ENCODE measurements at places on chromosomes 6 and 20.

GRCh38 chr20:41274152-41274551, 43.4 kb downstream of the ZHX3 start:
- no peak for DNase-seq

DNA sequence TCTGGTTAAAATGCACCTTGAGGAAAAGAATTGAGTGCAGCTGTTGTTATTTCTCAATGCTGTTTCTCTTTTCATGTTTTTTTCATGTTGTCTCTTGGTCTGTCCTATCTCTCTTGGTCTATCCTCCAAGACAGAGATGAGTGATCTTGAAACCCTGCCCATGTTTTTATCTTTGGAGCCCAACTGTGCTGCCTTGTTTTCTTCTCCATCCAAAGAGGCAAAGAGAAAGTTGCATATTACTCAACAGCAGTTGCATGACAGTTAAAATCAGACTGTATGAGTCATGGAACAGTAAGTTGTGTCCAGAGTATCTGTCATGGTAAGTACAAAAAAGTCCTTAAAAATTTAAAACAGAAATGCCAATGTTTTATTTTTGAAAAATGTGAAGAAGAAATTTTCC, 26.2 kb downstream of the BCAS1 start:
- DNase-seq: no peak

- DNase-seq: no peak
These were observed 327.9 kb upstream of the SOX4 start for GRCh38 chr6:21265730-21266044.

DNA sequence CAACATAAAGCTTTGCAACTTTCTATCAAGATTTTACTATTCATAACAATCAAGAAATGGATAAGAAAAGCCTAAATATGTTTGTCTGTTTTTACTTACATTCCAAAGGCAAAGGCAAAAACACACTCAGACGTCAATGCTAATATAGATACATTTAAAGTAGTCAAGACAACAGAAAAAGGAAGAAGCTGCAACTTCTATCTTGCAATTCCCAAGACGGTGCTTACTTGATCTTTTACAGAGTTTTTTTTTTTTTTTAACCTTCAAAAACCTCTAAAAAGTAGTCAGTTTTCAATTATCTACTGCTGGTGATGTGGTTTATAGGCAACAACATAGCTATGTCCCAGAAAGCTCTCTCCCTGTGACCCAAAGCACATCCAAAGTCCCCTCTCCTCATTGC, 58.1 kb downstream of the EPB41L2 start:
- no peak for DNase-seq

GRCh38 chr6:26366504-26366903, 1.5 kb downstream of the BTN3A2 start:
- DNase-seq: no peak

- no peak for DNase-seq
These were observed 38.2 kb downstream of the PMEPA1 start for GRCh38 chr20:57671662-57672061.

DNA sequence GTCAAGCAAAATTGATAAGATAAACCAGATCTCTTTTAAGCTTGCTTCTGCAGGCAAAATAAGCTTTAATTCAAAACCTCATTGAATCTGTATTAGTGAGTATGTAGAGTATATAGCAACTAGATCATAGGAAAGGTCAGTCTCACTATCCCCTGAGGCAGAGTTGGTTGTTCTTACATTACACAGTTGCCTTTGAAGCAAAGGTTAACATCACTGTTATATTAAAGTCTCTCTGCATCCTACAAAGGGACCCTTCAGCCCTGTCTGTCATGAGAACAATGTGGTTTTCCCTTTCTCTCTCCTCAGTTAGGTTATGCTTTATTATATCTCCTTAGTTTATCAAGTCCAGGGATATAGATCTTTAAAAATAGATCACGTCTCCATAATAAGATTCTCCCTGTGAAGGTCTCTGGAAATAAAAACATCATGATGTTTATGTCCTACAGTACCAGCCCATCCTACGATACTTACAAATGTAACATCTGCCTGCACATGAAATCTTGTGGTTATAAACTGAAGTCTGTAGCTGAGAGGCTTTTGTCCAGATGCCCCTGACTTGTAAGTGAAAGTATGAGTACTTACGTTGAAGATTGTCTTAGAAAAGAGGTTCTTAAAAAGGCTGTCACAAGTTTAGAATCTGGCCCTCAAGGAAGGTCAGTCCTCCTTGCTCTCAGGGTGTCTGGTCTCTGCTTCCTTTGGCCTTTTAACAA, 103.6 kb downstream of the VIP start:
- no peak for DNase-seq

GRCh38 chr20:47576516-47577033, 74.9 kb downstream of the NCOA3 start:
- DNase-seq: peak; percentile 6

DNA sequence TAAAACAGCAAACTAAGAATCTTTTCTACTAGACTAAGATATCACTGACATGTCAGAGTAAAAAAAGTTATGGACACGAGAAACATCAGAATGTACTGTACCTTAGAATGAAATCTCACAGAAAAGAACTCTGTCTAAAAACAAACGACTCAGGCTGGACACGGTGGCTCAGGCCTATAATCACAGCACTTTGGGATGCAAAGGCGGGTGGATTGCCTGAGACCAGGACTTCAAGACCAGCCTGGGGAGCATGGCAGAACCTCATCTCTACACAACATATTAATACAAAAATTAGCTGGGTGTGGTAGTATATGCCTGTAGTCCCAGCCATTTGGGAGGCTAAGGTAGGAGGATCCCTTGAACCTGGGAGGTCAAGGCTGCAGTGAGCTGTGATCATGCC, 122.6 kb downstream of the PRND start:
- no peak for DNase-seq

DNA sequence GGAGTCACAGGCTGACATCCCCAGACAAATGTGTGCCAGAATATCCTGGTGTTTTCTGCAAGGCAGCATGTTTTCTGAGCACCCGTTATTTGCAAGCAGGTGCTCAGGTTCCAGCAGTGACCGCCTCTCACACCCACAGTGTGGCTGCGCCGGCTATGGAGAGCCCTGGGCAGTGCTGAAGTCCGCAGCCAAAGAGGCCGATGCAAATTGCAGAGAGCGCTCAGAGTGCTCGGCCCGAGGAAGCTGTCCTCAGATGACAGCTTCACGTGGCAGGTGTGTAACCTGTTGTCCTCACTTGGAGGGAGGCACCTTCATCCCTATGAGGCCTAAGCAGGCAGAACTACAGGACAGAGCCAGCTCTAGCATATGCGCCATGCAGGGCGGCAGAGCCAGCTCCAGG, 23.5 kb upstream of the MPC1 start:
- DNase-seq: no peak

DNA sequence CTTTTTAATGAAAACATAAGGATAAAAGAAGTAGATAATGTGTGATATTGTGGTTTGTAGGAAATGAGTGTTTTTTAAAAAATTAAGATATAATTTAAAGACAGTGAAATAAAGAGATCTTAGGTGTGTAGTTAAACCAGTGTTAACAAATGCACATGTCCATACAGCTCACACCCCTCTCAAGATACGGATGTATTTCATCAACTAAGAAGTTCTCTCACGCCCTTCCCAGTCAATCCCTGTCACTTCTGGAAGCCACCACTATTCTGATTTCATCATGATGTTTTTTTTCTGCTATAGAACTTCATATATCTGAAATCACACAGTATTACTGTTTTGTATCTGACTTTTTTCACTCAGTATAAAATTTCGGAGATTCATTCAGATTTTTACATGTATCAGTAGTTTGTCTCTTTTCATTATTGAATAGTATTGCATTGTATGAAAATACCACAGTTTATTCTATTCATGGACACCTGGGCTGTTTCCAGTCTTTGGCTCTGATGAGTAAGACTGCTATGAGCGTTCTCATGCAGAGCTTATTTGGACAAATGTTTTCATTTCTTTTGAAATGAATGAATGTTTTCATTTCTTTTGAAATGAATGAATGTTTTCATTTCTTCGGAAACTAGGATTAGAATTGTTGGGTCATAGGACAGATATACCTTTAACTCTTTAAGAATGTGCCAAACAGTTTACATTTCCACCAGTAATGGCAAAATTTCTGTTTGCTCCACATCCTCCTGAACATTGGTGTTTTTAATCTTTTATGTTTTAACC, 49.7 kb upstream of the ELOVL5 start:
- DNase-seq: no peak

DNA sequence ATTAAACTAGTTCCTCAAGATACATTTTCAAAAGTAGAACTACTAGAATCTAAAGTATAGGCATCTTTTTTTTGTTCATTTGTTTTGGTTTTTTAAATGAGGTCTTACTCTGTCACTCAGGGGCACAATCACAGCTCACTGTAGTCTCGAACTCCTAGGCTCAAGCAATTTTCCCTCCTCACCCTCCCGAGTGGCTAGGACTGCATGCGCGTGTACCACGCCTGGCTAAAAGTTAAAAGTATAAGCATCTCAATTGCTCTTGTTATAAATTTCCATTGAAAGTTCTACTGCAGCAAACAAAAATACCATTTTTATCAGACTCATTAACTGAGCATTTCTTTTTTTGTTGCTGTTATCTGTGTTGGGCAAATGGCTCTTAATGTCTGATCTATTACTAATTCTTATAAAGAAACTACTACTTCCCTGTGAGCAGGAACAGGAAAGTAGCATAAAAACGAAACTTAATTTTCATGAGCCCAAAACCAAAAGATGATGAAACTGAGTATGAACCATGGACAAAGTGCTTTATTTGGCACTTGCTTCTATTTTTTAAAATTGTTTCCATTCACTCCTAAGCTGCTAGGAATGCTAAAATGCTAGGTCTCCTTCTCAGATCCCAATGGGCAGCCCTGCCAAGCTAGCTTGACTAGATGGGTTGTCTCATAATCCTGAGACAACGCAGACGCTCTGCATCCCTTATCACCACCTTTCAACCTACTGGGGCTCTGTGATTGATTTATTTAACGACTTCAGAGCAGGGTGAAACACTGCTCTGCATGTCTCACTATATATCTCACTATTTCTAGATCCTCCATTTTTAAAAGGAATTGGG, 36.9 kb downstream of the TRPC4AP start:
- DNase-seq: no peak

GRCh38 chr6:50655848-50656453, 57.4 kb upstream of the TFAP2D start:
- no peak for DNase-seq

DNA sequence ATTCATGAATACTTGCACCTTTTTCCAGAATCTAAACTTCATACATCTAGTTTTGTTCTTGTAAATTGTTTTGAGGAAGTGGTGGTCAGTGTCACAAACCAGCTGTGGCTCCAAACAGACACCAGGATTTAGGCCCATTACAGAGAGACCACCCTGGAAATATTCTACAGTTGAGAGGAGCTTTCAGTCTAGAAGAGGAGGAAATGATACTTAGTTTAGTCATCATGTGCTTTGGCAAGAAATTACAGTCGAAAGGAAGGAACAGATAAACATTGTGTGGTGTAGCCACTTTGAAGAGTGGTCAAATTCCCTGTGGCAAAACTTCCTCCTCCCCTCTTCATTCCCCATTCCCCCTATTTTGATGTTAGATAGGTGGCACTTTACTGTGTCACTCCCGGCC, 15.7 kb downstream of the DCBLD1 start:
- DNase-seq: no peak

DNA sequence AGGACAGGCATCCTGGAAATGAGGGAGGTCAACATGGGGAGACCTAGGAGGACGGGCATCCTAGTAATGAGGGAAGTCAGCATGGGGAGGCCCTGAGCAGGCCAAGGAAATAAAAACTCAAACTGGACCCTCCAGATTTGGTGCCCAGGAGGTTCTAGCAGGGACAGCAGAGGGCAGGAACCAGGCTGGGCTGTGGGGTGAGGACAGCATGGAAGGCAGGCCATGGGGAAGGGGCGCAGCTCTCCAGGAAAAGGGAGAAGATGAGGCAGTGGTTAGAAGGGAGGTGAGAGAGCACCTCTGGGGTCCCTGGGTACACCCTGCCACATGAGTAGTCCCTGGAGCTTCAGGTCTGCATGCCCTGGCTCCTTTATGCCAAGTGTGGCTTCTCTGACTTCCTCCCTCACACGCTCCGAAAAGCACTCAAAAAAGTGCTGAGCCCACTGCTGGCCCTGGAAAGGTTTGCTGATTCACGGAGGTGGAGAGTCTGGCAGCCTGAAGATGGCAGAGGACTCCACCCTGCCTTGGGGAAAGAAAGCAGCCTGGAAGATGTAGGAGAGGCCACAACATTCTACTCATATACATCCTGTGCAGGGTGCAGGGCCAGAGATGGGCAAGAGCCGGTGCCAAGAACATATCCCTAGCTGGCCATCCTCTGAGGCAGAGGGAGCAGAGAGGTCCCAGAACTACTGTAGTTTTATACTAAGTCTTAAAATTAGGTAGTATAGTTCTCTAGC, 154.9 kb downstream of the MRPL14 start:
- no peak for DNase-seq

DNA sequence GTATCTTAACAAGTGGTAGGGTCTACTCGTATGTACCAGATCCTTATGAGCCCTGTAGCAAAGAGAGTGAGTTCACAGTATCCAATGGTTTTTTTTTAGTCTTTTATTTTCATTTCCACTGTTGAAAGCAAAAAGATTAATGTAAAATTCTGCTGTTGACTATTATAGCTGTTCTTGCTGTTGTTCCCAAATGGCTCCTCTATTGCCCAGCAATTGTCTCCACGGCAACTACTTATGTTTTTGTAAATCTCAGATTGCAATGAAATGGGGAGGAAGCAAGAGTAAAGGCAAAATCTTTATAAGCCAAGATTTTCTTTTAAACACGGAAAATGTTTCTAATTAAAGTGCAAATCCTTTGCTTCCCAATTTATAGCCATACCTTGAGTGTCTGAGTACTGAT, 406.1 kb downstream of the EPM2A start:
- DNase-seq: no peak

DNA sequence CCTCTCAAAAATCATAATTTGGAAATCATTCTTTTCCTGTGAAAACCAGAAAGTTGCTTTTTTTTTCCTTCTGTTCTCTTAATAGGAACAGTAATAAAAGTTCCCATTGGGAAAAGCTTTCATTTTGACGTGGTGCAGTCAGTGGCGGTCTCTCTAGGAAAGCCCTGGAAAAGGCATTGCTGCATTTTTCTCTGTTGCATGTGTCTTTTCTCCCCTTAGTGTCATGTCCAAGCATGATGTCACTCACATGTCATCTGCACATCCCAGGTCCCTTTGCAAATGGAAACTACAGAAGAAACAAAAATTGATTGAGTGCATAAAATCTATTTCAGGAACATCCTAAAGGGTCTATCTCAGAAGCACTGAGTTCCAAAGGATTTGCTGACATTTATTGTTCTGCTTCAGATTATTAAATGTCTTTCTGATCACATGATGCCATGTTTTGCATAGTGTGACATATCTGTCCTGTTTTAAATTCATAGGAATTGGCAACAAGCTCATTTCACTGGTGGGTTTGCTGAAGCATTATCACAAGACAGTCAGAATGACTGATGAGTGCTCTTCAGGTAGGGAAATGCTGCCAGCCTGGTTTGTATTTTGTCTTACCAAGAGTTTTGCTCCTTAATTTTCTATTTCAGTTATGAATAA, 208.7 kb downstream of the SOX4 start:
- no peak for DNase-seq

All from CD4-positive, alpha-beta T cell treated with Interferon gamma for 1 hour (primary cell).